ENCODE measurements at places on chromosomes 5 and 9.

- DNase-seq = no peak
Measured at GRCh38 chr5:15579193-15579990, 79.4 kb downstream of the FBXL7 start.

DNA sequence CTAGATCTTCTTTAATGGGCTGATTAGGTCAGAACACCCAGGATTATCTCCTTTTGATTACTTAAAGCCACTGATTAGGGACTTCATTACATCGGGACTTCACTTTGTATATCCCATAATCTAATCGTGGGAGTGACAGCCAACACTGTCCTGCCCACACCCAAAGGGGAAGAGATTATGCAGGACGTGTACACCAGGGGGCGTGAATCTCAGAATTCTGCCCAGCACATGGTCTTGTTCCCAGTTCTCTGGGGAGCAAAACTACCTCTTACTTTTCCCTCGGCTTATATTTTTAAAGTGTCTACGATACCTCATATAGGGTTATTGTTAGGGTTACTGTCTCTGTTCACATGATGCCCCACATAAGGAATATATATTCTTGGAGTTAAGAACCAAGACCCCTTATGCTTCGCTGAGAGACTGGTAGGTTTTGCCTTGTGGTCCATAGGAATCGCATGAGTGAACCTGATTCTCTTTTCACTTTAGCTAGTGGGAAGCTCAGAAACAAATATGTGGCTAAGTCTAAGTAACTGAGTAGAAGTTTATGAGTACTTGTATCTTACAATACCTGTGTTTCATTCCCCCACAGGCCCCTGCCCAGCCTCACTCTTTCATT is 192.7 kb downstream of the GNA14 start:
- no peak for DNase-seq

DNA sequence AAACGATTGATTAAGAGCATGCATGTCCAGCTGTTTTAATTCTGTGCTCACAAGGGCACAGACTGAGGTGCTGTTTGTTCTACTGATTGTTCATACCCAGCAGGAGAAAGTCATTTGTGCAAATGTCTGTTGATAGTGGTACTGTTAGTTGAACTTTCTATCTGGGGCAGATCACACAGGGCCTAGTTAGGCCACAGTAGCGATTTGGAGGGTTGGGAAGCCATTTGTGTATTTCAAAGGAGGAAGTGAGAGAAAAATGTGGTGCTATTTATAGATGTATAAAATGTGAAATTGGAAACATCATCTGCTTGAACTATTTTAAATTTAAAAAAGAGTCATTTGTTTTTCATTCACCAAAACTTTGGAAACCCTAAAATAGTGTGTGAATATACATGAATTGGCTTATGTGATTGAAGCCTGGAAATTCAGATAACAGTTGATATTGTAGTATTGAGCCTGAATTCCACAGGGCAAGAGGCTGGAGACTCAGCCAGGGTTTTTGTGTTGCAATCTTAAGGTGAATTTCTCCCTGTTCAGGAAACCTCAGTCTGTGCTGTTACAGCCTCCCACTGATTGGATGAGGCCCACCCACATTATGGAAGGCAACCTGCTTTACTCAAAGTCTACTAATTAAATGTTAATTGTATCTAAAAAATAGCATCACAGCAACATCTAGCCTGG is 162.0 kb upstream of the CDKN2B start:
- DNase-seq = no peak

DNA sequence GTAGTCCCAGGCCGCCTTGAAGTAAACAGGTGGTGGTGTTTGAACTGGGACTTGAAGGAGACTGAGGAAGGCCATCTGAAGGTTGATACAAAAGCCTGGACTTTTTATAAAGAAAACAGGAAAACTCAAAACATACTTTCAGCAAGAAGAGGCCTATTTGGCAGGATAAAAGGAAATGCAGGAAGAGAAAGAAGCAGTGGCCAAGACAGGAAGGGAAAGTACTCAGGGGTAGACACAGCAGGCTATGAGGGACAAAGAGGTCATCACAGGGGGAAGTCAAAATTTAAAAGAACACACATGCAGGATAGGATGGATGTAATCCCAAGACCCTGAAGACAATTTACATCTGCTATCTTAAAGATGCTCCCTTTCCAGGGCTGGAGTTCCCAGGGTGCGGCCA is 13.0 kb downstream of the TLE1 start:
- DNase-seq = no peak

DNA sequence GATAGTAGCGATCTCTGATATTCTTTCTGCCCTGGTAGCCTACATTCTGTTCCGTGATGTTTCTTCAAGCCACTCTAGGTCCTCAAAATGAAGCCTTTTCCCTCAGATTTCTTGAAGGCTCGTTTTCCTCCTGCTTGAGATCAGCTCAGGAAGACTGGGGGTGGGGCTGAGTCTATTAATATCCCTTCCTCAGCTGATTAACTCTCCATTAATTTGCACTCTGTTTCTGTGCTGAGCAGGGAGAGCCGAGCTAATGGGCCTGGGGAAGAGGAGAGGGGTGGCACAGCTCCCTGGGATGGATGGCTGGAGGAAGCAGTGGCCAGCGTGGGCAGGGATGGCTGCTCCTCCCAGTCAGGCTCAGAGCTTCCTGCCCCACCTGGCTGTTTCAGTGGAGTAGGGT is 93.3 kb downstream of the PPARGC1B start:
- no peak for DNase-seq

DNA sequence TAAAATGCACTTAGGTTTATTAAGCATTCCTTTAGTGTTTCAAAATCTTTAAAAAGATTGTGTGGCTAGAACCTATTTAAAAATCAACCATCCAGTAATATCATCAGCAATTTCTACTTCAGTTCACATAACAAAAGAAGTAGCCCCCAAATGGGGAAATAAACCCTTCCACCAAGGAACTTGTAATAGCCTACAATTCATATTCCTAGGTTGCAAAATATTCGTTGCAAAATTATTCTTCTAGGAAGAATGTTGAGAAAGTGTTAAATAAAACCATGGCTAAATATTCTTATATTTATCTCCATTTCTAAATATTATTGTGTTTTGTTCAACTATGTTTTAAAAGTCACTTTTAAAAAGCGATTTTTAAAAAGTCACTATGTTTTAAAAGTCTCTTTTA is 177.9 kb upstream of the PRLR start:
- no peak for DNase-seq

DNA sequence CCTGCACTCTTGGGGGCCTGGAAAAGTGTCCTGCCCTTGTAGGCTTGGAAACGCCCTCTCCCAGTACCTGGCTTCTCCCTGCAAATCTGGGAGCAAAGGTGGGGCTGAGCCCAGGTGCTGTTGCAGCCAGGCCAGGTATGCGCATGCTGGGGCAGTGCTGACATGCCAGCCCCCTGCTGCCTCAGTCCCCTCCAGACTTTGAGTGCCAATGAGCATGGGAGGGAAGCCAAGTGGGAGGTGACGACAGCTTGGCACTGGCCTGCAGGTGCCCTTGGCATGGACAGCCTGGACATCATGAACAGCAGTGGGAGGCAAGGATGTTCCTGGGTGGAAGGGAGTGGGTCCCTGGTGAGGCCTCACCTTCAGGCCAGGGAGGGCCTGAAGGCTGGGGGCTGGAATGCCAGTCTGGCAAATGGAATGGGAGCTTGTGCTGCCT is 1494.4 kb upstream of the NUDT12 start:
- no peak for DNase-seq

DNA sequence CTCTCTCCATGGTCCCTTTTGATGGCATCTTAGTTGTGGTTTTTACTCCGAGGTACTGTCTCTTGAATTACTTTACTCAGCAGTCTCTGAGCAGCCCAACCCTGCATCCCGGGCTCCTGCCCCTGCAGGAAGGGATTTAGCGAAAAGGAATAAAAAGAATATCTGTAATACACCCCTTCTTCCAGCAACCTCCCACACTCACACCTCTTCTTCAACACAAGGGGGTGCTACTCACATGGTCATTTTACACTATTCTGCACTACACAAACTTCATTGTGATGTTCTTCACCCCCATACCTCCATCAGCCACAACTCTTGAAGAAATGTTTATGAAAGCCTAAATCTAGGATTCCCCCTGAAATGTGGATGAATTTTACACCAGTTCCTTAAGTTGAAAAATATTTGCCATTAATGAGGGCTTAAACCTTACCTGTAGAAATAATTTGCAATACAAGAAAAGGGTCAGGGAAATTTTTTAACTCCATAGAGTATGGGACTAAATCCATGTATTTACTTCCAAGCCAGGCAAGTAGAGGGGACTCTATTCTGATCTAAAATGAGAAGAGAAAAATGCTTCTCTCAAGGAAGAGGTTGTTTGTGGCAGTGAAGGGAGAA is 26.0 kb downstream of the TPD52L3 start:
- no peak for DNase-seq

Data from stimulated activated CD8-positive, alpha-beta memory T cell treated with anti-CD3 and anti-CD28 coated beads, Interleukin-12 subunit alpha, Interleukin-12 subunit beta, amount 100 ng/mL, for 4 hours (primary cell).